ENCODE measurements at places on chromosomes 1 and 21. TPM values are rescaled to one million over a fixed set of nuclear protein-coding genes. Genes with fewer than 3 reads are reported as not detected.

Gene KCNA3
- 3.9 TPM for total RNA-seq

DNA sequence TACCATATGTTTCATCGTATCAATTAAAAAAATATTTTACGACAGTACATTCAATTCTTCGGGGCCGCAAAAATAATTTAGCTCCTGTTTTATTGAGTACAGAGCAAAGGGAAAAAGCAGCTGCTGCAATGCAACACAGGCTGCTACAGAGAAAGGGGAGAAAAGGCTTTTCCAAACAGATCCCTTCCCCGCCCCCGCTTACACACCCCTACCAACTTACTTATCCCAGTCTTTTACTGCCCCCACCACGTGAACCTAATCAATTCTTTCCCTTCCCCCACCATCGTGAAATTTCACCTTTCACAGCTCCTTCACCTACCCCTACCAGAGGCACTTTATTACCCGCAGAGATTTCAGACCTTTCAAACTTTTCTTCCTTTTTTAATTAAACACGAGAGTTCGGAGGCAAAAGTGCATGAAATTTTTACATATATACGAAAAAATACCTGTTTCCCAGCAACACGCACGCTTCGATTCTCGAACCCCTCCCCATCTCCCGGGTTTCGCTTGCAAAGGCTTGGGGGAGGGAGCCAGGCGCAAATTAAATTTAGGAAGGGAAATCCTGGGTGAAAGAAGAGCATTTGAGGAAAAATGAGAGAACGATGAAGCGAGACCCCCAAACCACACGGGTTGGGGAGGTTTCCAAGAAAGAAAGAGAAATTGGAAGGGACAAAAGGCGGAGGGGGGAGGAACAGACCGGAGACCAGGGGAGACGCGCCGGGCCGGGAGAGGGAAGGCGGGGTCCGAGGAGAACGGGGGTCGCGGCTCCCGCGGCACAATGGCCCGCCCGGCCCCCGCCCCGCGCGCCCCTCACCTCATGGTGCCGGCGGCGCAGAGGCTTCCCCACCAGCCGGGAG is 823 bp downstream of the ENAH start:
- no peak for DNase-seq

GRCh38 chr1:165289556-165289955 is 67.0 kb downstream of the LMX1A start:
- no peak for DNase-seq

DNA sequence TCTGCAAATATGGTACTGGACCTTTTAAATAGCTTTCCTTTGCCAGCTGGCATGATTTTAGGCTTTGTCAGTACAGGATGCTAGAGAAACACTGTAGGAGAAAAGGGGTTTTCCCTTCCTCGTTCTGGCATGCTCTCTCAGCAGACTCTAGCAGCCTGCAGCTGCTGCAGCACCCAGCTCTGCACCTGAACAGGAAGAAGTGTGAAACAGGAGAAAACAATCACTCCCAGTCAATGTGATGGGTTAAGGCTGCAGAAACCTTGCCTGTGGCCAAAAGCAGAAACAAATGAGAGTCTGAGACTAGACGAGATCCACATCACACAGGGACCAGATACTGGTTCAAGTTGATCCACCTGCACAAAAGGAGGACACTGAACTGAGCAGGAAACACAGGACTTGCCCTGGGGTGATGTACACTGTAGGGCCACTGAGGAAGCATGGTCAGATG is 21.2 kb downstream of the OVGP1 start:
- DNase-seq: no peak

DNA sequence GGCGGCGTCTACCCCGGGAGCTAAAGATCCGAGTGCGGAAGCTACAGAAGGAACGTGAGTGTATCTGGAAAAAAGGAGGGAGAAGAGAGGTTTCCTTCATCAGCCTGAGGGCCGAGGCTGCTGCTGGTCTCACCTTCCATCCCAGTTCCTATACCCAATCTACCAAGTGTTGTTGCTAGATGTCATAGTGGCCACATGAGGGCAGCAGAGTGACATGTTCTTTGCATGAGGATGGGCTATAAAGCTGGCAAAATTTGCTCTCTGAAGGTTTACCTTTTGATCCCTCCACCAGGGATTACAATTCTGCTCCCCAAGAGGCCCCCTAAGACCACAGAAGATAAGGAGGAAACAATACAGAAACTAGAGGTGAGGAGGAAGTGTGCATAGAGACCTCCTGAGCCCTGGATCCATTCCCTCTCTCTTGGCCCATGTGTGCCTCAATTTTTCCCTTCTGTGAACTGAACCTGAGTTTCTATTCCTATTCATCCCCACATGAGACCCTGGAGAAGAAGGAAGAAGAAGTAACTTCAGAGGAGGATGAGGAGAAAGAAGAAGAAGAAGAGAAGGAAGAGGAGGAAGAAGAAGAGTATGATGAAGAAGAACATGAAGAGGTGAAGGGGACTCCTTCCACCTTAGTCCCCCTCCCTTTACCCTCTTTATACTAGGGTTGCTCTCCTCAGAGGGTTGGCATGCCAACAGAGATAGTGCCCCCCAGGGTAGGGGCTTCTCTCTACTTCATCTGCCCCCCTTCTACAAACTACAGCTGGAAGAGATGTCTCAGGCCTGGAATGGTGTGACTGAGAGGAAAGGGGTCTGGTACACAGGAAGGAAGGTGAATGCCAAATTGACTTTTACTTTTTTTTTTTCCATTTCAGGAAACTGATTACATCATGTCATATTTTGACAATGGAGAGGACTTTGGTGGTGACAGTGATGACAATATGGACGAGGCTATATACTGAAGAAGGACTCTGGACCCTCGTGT is 13.3 kb downstream of the POLR3GL start:
- DNase-seq: peak; percentile 74

GRCh38 chr1:5770981-5771765 is 221.1 kb downstream of the NPHP4 start:
- DNase-seq: no peak

Gene SMIM1
- total RNA-seq: 23.1 TPM

DNA sequence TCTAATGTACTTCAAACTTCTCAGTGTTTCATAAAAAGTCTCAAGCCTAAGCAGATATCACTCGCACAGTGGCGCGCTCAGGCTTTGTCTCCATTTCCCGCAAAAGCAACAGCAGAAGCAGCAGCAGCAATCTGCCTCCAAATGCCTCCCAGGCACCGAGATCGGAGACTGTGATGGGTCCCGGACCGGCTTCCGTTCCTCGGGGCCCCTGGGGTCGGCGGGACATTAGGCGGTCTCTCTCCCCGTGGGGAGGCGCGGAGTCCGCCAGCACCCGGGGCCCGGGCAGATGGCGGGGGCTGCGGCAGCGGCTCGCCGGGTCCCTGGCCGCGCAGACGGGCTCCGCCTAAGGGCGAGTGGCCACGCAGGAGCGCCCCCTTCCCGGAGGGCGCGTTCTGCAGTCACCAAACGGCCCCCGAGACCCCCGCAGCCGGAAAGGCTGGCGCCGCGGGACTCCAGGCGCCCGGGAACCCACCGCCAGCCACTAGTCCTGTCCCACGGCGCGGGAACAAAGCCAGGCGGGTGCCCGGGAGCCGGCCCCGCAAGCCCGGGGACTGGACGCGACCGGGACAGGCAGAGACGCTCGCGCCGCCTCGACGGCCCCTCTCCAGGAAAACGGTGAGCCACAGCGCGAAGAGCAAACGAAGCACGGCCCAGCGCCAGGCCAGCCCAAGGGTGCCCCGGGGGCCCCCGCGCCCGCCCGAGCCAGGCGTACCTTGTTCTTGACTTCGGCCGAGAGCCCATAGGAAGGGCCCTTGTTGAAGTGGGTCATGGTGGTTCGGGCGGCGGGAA is 590 bp downstream of the CNN3 start:
- DNase-seq: peak; percentile 25

Gene C4BPB
- 0.90 TPM for total RNA-seq

- DNase-seq: no peak
These were observed 71.6 kb downstream of the RD3 start for GRCh38 chr1:211420389-211420788.

DNA sequence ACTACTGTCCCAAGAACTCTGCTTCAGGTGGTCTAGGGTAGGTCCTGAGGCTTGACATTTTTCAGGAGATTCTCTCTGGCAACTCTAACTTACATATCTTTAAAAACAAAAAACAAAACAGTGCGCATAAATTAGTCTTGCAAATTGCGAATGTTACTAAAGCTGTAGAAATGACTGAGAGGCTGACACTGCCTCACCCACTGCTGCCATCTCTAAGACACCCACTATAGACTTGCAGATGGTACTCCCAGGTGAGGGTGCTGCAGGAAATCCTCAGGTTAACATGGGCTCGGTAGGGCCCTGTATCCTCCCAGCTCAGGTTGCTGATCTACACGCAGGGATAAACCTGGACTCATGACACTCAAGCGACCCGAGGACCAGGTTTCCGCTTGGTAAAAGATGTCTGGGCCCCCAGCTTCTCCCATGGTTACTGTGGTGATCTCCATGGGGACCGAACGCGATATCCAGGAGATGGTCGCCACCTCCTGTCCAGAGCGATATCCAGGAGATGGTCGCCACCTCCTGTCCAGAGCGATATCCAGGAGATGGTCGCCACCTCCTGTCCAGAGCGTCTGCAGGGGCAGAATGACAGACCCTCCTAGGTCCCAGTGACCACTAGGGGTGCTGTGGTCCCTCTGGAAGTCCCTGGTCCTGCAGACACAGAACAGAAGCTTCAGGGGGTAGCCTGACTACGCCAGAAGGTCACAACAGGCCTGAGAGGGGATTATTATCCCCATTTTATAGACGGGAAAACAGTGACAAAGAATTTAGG is 16.2 kb upstream of the LY9 start:
- no peak for DNase-seq

Gene CD1D
- total RNA-seq: 0.63 TPM

Gene RIMKLA
- not detected for total RNA-seq

DNA sequence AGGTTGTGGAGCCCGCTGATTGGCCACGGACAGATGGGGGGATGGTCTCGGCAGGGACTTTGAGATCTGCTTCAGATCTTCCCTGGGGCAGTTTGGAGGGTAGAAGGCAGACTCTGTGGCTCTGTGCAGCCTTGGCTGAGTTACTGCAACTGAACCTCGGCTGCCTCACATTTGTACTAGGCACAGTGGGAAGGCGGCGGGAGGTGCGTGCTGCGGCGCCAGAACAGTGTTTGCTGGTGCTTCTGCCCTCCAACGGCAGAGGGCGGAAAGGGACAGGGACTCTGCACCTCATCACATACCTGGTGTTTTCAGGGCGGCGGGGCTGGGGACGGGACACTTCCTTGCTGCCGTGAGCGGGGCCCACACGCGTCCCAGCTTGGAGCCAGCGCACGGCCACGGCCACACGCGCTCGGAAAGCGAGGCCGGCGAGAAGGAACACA is 26.2 kb downstream of the SLC66A1 start:
- no peak for DNase-seq

Gene RBM11
- 28.5 TPM for total RNA-seq

Gene SDC3
- 68.2 TPM for total RNA-seq

- no peak for DNase-seq
These were observed 361.0 kb downstream of the BARHL2 start for GRCh38 chr1:90356101-90356500.

Gene KCNE2
- total RNA-seq: 1.5 TPM

Measured in tibial nerve (tissue), 4 donors.